ENCODE measurements at places on chromosomes 4 and X. TPM values are rescaled to one million over a fixed set of nuclear protein-coding genes. Genes with fewer than 3 reads are reported as not detected.
A peak's percentile ranks its signal among the peaks of the same experiment; 100 is the strongest.

Gene USP17L28
- not detected for total RNA-seq

Gene ADGRG2
- 0.16 TPM for total RNA-seq

DNA sequence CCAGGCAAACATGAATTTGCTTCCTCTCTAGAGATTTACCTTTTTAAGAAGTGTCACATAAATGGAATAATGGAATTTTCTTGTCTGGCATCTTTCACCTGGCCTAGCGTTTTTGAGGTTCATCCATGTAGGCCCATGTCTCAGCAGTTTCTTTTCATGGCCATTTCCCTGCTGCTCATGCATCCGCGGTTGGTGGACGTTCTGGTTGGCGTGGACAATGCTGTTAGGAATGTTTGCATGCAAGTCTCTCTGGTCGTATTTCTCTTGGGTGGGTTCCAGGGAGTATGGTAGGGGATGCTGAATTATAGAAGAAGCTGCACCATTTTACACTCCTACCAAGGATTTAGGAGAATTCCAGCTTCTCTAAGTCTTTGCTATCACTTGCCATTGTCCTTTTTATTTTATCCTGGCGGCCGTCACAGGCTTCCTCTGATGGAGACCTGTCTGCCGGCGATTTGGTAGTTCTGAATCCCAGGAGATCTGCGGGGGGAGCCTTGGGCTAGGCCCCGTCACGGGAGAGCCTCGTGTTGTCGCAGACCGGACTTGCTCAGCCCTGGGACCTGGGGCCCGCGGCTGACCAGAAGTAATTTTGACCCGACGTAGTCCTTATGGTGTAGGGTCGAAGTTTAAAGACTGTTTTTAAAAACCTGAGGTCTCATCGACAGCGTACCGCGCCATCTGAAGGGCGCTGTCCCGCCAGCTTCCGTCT, 56.9 kb upstream of the TADA2B start:
- peak; percentile 42 for DNase-seq

- no peak for DNase-seq
Observed at GRCh38 chrX:47129899-47130358, 14.6 kb downstream of the NDUFB11 start.

GRCh38 chr4:2071252-2071911, 12.3 kb downstream of the NAT8L start:
- no peak for DNase-seq
